Right cardiac atrium (tissue), 5 donors: ENCODE measurements at places on chromosomes 5 and 9. TPM values are rescaled to one million over a fixed set of nuclear protein-coding genes. Genes with fewer than 3 reads are reported as not detected.

GRCh38 chr5:16693879-16694278, 77.1 kb upstream of the RETREG1 start:
- no peak for DNase-seq

GRCh38 chr5:162190-162564, 29.1 kb upstream of the LRRC14B start:
- no peak for DNase-seq

GRCh38 chr9:128911529-128912035, 9.2 kb upstream of the PHYHD1 start:
- DNase-seq: peak; percentile 83

Gene SPINK5
- total RNA-seq: 2.3 TPM

GRCh38 chr9:111937781-111938426, 41.3 kb downstream of the UGCG start:
- peak; percentile 25 for DNase-seq

Gene CDX1
- not detected for total RNA-seq

DNA sequence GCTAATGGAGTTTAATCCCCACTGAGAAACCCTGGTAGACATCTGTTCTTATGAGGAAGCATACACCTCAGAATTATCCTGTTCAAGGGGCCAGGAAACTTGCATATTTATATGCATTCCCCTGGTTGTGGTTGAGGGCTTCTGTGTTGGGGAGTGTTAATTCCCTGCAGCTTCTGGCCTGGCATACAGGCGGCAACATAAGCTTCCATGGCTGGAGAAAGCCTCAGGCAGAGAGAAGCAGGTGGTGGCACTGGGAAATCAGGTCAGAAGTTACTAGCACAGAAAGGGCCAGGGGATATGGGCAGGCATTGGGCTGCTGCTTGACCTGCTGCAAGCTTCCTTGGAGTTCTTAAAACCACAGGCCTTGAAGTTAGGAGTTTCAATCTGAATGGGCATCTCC, 166.1 kb upstream of the SEMA6A start:
- no peak for DNase-seq

- no peak for DNase-seq
These were observed 129.5 kb downstream of the MLLT3 start for GRCh38 chr9:20492772-20493171.

Gene PCDHGC4
- total RNA-seq: 1.4 TPM
